HepG2 (cell line): ENCODE measurements at places on chromosomes 7 and 10. TPM values are rescaled to one million over a fixed set of nuclear protein-coding genes. Genes with fewer than 3 reads are reported as not detected.

OR2A42 gene
- not detected in 2 replicates for polyA plus RNA-seq

DNA sequence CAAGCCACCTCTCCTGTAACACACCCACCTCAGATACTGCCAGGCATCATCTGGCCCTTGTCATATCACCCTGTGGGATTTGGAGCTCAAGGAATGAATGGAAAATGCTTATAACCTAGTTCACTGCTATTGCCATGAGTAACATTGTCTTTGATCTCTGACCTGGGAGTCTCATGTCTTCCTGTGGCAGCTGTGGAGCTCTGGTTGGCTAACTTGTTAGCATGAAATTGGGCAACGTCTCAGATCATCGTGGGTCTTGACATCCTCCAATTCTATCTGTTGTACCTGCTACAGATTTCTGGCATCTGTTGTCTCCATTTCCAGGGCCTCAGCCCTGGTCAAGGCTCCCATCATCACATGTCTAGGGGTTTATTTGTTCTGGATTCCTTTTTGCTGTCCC lies 2.2 kb upstream of the TMEM270 start:
- DNase-seq = no peak
- H3K27me3 ChIP-seq = peaks cover 1% of the 10 kb centered on the region; the same call in 1 of the 2 replicates
- no peak overlapping the region for H3K4me3 ChIP-seq
- H3K27ac ChIP-seq = no peak overlapping the region
- no peaks in the 10 kb centered on the region for H3K36me3 ChIP-seq

DNA sequence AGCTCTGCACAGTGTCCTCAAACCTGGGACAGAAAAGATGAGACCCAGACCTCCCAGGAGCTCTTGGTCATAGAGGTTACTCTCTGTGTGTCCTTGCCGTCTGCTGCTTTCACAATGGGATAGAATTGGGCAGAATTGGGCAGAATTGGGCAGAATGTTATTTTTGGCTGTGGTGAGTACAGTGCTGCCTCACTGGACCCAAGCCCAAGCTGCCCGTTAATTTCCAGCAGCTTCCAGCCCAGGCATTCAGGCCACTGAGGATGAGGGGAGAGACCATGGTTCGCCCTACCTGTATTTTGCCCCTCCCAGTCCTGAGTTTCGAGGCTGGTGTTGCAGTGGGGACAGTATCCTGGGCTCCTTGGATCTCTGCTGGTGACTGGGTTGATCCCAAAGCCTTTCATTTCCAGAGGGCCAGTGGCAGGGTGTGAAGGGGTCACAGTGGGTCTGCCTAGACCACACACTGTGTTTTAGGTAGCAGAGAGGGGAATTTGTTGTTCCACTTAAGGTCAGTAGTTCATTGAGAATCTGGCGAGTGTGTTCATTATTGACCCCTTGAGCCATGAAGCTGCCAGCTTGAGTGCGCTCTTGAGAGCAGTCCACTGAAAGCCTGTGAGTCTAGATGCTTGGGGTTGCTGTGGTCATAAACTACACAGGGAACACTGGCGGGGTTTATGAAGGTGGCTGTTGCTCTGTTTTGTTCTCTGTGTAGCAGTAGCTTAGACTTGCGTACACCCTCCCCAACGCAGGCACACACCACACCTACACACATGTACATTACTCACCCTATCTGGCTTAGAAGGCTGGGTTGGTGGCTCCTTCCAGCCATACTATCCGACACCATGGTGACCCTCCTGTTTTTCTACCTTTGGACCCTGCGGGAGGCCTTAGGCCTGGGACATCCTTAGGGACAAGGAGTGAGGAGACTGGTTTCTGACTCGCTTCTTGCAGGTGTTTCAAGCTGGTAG lies 23.5 kb downstream of the NACAD start:
- peaks cover 3% of the 10 kb centered on the region for H3K36me3 ChIP-seq
- DNase-seq = no peak
- no peaks in the 10 kb centered on the region for H3K27me3 ChIP-seq
- H3K4me3 ChIP-seq = no peak overlapping the region
- no peaks in the 10 kb centered on the region for H3K4me1 ChIP-seq

DNA sequence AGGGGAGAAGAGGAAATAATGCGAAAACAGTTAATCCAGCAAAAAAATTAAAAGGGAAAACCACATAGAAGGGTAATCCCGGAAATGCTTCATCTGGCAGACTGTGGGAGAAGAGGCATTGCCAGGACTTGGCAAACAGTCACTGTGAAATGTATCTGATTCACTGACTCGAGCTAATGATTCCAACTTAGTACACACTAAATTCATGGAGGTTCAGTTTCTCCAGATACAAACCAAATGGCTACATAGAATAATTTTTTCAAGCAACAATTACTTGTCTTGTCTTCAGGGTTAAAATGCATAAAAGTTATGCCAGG lies 36.4 kb downstream of the GDI2 start:
- no peak overlapping the region for H3K4me3 ChIP-seq
- H3K27ac ChIP-seq = no peak overlapping the region
- H3K4me1 ChIP-seq = no peaks in the 10 kb centered on the region
- H3K36me3 ChIP-seq = peaks cover 57% of the 10 kb centered on the region
- no peaks in the 10 kb centered on the region for H3K27me3 ChIP-seq

DNA sequence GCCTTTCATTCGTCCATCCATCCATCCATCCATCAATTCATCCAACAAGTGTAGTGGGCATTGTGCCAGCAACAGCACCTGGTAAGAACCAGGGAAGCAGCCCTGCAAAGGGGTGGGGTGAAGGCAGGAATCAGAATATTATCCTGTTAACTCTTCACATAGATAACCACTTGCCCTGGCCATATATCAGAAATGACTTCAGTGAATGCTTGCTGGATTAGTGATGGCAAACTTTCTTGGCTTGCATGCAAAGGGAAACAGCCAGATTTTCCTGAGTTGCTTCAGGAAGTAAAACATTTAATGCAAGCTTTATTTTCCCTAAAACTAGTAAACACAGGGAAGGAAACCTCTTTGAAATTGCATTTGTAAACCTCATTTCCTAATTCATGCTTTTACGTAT lies 743 bp downstream of the OR2A5 start:
- no peaks in the 10 kb centered on the region for H3K27me3 ChIP-seq
- H3K27ac ChIP-seq = no peak overlapping the region
- no peaks in the 10 kb centered on the region for H3K36me3 ChIP-seq

ENTPD7 gene
- 6.6 and 7.6 TPM in 2 replicates for polyA plus RNA-seq

- no peak overlapping the region for H3K4me3 ChIP-seq
- no peak overlapping the region for H3K27ac ChIP-seq
- DNase-seq = no peak
- peaks cover 40% of the 10 kb centered on the region for H3K4me1 ChIP-seq
These were observed 113.8 kb downstream of the CHN2 start for GRCh38 chr7:29308424-29308823.
